T-helper 1 cell (primary cell): ENCODE measurements at places on chromosomes 16 and 17.
A peak's percentile ranks its signal among the peaks of the same experiment; 100 is the strongest.

- DNase-seq, result no peak
Measured at GRCh38 chr16:77946823-77947222, 75.5 kb upstream of the CLEC3A start.

GRCh38 chr17:49512296-49513043, 17.4 kb downstream of the NGFR start:
- no peak for DNase-seq

DNA sequence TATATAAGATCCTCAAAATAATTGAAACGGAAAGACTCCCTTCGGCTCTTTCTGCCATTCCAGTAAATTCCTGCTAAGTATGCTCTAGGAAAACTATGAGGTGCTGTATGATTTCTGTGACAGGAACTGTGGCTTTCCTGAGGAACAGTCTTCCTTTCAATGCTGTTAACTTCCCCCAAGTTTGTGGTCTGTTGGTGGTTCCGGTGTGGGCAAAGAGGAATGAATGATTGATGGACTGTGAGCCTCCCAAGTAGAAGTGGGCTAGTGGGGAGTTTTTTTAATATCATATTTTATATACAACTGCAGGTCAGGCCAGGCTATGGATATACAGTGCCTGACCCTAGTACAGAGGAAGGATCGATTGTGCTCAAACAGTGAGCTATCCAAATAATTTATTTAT, 560.7 kb upstream of the RBFOX1 start:
- DNase-seq, result no peak

DNA sequence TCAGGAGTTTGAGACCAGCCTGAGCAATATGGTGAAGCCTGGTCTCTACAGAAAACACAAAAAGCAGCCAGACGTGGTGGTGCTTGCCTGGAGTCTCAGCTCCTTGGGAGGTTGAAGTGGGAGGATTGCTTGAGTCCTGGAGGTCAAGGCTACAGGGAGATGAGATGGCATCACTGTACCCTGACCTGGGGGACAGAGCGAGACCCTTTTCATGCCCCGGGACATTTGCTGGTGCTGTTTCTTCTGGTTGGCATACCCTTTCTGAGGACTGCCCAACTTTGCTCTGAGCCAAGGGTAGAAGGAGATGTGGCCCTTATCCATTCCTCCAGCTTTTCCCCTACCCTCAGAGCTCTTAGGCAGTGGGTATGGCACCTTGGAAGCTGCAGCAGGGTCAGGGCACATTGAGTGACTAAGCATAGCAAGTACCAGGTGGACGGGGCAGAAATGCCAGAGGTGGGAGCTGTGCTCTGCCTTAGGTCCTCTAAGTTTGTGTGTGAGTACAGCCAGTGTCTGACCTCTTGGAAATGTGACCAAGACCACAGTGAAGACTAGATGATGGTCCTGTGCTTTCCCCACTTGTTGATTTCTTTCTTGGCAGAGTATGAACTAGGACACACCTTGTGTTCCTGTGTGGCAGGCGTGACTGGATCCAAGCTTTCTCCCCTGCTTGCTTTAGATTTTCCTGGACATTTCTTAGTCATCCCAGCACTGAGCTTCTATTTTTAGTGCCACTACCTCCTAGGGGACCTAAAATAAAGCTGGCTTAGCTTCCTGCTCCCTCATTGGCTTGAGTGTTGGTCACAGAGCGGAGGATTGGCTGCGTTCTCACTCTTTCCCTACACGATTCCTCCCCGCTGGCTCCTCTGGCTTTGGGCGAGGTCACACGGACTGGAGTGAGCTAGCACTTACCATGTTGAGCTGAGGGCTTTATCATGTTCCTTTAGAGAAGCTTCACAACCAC, 9.9 kb upstream of the EDC4 start:
- no peak for DNase-seq

- DNase-seq, result no peak
Measured at GRCh38 chr16:84308120-84308519, 13.4 kb downstream of the WFDC1 start.

- DNase-seq, result no peak
Measured at GRCh38 chr17:8041249-8041928, 2.5 kb downstream of the ALOX15B start.

GRCh38 chr17:77125432-77125901, 15.3 kb upstream of the SEC14L1 start:
- DNase-seq, result no peak

DNA sequence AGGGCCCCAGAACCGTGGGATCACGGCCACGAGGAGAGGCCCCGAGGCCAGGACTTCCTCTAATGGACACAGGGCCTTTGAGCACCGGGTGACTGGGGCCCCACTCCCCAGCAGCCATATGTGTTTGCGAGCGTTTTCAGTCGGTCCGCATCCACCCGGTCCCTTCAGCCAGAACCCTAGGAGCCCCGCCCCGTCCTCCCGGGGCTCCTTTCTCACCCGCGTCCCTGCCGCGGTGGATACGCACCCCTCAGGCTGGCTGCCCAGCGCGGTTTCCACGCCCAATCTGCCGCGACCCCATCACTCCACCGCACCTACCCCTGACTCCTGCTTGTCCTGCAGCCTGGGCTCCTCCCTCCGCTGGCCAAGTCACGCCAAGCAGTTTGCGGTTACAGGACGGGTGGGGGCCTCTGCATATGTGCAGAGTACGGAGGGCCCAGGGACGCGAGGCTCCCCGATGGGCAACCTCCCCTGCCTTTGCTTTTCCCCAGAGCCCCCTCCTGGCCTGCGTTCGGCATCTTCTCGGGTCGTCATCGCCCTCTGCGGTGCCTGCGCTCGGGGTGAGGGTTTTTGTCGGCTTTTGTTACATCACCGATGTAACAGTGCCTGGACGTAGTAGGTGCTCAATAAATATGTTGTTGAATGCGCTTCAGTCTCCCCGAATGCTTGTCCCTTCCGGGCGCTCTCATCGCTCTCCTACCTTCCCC, 1.0 kb upstream of the TTYH2 start:
- no peak for DNase-seq

DNA sequence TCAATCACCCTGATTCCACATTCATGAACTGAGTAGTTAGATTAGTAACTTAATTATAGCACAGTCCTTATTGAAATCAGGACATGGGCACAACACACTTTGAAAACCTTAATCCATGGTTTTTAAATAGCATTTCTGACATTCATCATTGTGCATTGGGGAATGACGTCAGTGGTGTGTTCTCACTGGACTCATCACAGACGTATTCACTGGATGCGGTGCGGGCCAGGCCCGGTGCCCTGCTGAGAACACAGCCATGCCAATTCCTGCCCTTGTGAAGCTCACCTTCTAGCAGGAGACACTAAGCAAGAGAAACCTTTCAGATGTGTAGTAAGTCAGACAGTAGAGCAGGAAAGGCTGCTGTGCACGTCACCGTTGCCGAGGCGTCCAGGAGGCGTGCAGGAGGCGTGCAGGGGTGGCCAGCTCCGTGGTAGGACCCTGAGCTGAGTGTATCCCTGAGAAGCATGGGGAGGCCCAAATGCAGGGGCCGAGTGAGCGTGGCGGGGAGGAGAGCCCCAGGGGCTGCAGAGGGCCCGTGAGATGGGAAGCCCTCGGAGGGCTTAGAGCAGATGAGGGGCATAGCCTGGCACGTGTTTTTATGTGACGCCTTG, 12.9 kb downstream of the BANP start:
- DNase-seq, result no peak

DNA sequence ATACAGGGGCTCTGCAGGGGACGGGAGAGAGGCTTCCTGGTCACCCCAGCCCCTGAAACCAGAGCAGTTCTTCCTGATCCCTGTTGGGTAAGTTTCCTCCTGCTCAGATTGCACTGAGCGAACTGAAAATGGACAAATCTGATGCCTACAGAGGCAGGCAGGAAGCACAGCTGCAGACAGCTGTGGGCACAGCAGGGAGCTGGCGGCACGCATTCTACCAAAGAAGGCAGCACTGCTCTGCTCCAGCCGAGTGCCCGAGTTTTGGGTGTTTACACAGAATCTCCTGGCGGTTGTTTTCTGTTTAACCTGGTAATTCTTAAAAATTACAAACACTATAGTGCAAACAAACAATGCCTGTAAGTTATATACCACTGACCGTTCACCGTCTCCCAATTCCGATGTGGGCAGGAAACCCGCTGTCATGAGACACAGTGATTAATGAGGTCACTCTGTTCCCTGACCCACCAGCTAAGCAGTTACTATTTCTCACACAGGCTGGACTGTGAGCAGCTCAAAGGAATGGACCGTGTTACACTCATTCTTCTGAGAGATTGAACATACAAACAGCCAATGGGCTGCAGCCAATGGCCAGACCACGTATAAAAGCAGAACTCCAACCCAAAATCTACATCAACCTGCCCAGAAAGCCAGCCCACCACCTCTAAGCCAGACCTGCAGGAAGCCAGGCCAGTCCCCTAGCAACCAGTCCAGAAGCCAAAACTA, 25.5 kb downstream of the NSMCE1 start:
- DNase-seq, result peak; percentile 45

GRCh38 chr16:31107465-31107867, 720 bp upstream of the BCKDK start:
- no peak for DNase-seq

DNA sequence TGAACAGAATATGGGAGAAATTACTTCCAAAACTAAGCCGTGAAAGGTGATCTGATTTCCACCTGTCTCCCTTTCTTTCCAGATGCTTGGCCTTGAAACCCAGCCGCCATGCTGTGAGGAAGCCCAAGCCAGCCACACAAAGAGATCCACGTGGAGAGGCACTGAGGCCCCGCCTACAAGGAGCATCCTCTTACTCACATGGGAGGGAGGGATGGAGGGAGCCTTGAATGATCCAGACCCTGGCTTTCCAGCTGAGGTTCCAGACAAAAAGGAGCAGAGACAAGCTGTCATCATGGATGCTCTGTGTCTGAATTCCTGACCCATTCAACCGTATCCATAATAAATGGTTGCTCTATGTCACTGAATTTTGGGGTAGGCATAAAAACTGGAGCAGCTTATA, 48.9 kb upstream of the HAPSTR1 start:
- DNase-seq, result no peak

- peak; percentile 51 for DNase-seq
Measured at GRCh38 chr16:79272141-79272577, 328.4 kb downstream of the MAF start.

GRCh38 chr17:73514146-73514863, 129.9 kb downstream of the SDK2 start:
- no peak for DNase-seq

DNA sequence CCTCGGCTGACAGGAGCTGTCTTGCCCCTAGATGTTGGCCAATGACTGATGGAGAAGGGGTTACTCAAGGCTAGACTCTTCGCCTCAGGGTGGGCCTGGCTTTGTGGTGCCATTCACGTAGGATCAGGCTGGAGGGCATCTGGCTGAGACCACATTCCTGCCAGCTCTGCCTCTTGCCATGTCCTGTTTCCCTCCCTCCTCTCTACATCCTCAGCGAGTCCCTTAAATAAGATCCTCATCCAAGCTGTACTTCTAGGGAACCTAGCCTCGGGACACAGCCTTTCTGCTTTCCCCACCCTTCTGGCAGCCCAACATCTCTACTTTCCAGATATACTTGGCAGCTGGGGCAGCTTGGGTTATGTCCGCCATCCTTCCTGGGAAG, 27.9 kb upstream of the EFCAB13 start:
- DNase-seq, result no peak

DNA sequence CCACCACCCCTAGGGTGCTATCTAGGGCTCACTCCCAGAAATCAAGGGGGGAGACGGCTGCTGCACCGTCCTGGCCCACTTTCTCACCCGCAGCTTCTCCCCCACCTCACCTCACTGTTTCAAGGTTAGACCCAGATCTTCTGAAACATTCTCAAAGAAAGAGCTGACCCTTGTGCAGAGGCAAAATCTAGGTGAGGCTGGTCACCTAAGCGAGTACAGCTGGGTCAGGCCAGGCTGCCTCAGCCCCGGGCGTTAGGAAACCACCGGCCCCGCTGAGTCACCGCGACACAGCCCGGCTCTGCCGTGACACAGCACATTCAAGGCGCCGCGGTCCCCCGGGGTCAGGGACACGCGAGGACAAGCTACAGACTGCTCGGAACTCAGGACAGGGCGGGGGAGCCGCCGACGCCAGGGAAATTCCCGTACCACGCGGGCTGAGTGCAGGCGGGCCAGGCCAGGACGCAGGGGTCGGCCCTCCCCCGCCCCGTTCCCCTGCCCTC, 27.1 kb downstream of the GNPTG start:
- peak; percentile 64 for DNase-seq

DNA sequence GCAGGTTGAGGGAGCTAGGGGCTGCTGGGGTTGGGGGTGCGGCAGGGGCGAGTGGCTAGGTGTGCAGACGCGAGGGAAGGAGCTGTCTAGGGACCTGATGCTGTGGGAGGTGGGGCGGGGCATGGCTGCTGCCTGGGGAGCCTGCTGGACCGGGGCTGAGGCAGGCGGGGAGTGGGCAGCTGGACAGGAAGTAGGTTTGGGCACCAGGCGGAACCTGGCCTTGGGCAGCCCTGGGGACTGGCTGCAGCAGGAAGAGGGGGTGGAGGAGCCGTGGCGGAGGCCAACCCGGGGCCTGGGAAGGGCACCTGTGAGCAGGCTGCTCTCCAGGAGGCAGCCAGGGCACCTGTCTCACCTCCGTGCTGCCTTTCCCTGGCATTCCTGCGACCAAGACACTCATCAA, 5.9 kb upstream of the DNASE1L2 start:
- DNase-seq, result no peak
